Naive thymus-derived CD4-positive, alpha-beta T cell (primary cell): ENCODE measurements at places on chromosomes 7 and 10.

GRCh38 chr10:63976538-63976937 is 455.3 kb downstream of the REEP3 start:
- H3K4me1 ChIP-seq, result no peaks in the 10 kb centered on the region
- no peaks in the 10 kb centered on the region for H3K36me3 ChIP-seq
- H3K4me3 ChIP-seq, result no peak overlapping the region
- H3K27ac ChIP-seq, result no peak overlapping the region
- no peak for DNase-seq

DNA sequence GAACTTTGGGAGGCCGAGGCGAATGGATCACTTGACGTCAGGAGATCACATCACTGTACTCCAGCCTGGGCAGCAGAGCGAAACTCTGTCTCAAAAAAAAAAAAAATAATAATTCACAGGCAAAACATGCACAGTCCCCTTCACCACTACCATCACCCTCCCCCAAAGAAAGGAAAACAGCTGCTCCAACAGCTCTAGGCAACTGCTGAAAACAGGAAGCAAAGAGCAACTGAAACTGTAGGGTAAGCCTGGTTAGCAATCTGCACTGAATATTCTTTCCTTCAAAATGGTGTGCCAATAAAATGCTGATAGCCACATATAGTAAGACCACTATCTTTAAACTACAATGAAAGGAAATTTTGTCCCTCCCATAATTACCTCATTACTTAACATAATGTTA is 11.8 kb downstream of the NT5C2 start:
- DNase-seq, result peak; percentile 11
- H3K27me3 ChIP-seq, result no peaks in the 10 kb centered on the region
- H3K4me3 ChIP-seq, result no peak overlapping the region
- no peaks in the 10 kb centered on the region for H3K36me3 ChIP-seq

- H3K36me3 ChIP-seq, result no peaks in the 10 kb centered on the region
- H3K4me3 ChIP-seq, result no peak overlapping the region
These were observed 8.5 kb upstream of the PRSS1 start for GRCh38 chr7:142740786-142741185.

DNA sequence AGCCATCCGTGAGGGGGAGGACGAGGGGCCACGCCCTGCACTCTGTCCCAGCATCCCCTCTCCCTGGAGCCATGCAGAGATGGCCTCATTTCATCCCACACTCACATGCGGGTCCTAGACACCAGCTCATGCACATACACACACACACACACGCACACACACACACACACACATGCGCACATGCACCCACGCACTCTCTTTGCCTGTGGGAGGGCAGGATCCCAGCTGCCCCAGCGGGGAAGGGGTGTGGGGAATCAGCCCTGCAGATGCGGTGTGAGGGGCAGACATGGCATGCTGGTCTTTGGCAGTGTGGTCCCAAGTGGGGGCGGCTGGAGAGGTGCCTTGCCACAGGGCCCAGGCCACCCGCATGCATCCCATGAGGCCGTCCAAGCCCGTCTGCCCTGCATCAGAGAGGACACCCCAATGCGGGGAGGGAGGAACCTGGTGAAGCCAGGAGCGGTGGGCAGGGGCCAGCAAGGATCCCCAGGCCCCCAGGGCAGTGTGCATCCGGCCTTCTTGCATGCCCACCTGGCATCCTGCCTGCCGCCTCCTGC is 68.1 kb downstream of the LHPP start:
- H3K27ac ChIP-seq, result no peak overlapping the region
- no peak overlapping the region for H3K4me3 ChIP-seq
- no peaks in the 10 kb centered on the region for H3K4me1 ChIP-seq
- H3K27me3 ChIP-seq, result no peaks in the 10 kb centered on the region

DNA sequence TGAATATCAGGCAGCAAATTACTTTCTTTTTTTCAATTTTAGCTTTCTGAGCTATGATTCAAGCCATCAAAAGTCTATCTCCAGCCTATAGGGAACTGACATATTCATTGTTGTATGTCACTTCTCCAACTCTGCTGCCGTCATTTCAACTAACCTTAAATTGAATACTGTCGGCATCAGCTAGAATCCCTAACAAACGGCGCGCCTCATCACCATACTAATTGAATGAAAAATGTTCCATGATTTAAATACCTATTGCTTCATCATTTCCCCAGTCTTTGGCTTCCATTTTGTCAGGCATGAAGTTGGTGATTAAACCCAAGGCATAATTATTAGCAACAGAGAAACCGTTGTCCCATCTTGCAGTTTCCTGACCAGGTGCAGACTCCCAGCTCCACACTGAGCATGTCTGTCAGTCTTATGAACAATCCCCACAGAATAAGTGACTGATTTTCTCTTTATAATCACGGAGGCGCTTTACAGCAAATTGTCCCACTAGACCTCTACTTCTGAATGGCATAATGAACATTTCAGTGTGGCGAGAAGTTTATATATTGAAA is 83.5 kb upstream of the NPY start:
- H3K4me3 ChIP-seq, result no peak overlapping the region
- H3K27ac ChIP-seq, result no peak overlapping the region
- no peaks in the 10 kb centered on the region for H3K36me3 ChIP-seq
- H3K4me1 ChIP-seq, result peaks cover 8% of the 10 kb centered on the region
- H3K27me3 ChIP-seq, result no peaks in the 10 kb centered on the region

GRCh38 chr10:121935702-121936101 is 7.9 kb upstream of the ATE1 start:
- H3K36me3 ChIP-seq, result no peaks in the 10 kb centered on the region
- no peak overlapping the region for H3K27ac ChIP-seq
- H3K27me3 ChIP-seq, result no peaks in the 10 kb centered on the region
- no peaks in the 10 kb centered on the region for H3K4me1 ChIP-seq
- DNase-seq, result no peak

GRCh38 chr7:92802406-92802805 is 34.0 kb downstream of the CDK6 start:
- H3K4me1 ChIP-seq, result no peaks in the 10 kb centered on the region
- H3K27ac ChIP-seq, result no peak overlapping the region
- H3K4me3 ChIP-seq, result no peak overlapping the region
- no peaks in the 10 kb centered on the region for H3K36me3 ChIP-seq
